Spinal cord (tissue), 10 donors: ENCODE measurements at places on chromosomes 2 and 18.

- DNase-seq, result no peak
These were observed 17.2 kb downstream of the TET3 start for GRCh38 chr2:74001781-74002504.

DNA sequence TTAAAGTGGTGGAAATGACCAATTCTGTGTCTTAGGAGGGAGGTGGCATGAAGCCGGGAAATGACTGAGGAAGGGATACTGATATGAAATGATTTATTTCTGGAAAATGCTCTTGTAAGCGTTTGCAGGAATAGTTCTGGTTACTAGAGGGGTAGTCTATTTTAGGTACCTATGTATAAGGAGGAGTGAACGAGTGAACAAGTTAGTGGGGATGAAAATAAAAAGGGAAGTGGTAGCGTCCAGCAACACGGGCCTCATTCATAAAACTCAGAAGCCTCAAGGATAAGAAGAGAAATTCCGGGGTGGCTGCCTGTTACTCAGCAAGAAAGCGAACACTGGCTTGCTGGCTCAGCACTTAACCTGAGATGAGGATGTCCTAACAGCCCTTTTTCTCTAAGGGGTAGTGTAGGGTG lies 303.3 kb downstream of the NCKAP5 start:
- no peak for DNase-seq

- DNase-seq, result no peak
These were observed 65.4 kb upstream of the BZW1 start for GRCh38 chr2:200746301-200746700.

GRCh38 chr2:85902496-85902895 lies 13.7 kb upstream of the ST3GAL5 start:
- DNase-seq, result no peak
